RWPE2 (cell line): ENCODE measurements at places on chromosomes 16 and 17.
A peak's percentile ranks its signal among the peaks of the same experiment; 100 is the strongest.

GRCh38 chr17:79080349-79080748 is 5.7 kb downstream of the ENGASE start:
- DNase-seq = no peak

DNA sequence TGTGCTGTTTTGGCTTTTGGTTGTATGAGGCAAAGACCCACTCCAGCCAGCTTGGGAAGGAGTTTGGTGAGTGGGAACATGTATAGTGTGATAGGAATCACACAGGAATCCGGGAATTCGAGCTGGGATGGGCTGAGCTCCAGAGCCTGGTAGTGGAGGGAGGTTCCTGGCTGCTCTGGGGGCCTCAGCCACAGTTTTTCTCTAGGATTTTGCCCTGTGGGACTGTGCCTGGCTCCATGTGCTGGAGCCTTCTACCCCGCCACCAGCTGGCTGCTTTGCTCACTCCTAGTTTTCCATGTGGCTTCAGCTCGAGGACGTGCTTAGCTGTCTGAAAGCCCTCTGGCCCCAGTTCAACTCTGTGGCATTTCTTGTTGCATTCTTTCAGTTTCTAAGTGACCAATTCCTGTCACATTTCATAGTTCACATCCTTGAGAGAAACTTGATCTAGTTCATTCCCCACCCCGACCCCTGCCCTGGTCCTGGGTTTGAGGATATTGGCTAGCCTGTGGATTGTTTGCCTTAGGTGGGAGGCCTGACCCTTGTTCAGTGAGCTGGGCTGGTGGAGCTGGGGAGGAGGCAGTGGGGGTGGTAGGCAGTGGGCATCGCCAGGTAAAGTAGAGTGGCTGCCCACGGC is 5.0 kb downstream of the SEC14L1 start:
- DNase-seq = no peak

DNA sequence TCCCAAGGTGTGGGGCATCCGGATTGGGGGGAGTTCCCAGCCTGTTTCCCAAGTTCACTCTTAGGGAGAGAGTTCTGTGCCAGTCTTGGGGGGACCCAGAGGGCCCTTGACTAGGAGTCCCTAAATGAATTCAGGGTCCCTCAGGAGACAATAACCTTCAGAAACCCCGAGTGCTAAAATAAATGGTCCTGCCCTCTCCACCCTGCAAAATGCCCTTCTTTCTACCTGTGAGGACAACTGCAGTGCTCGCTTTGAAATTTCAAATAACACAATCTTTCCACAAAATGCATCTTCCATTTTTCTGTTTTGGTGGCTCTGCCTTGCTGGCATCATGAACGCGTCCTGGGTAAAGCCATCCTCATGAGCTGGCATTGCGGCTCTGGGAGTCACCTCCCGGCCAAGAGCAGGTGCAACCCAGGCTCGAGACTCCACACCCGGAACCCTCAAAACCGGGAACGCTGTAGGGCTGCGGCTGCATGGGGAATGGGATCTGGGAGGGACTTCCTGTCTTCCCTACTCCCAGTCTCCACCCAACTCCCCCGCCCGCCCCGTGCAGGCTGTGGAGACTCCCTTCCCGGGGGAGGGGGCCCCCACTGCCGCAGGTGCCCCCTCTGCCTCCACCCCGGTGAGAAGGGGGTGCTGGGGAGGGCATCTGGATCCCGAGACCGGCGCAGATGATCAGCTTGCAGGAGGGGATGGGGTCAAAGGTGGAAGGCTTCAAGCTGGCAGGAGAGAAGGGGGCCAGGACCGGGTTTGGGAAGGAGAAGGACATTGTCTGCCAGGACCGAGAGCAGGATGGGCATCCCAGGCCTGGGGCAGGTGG is at the start of gene ZNF205:
Gene ZNF205, plus strand, starts transcription at position 529 of the 823 bp plus-strand sequence. CDS start 845 bp downstream, outside the sequence.
- DNase-seq = no peak

GRCh38 chr17:60151355-60151754 is 1.6 kb downstream of the CA4 start:
- DNase-seq = no peak

DNA sequence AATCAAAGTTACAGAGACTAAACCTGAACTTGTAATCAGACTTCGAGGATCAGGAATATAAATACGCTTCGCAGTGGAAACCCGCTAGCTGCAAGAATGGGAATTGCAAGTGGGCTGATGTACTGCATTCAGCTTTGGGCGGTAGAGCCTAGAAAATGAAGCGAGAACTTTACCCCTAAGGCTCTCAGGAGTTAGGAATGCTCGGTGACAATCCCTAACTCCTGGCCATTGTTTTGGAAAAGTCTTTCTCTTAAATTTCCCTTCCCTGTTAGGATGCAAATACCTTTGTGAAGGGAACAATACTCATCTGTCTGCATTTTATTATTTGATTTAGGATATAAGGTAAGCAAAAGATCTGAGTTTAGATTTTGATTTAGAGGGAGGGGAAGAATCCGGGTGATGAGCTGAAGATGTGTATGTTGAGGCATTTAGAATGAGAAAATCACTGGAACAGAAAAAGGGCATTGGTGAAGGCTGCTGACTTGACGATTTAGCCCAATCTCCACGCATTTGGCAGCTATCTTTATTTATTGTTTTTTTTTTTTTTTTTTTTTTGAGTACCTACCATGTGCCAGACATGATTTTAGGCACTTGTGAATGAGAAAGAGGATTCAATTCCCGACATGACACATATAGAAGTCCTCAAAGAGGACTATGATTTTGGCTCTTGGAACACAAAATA is 2.2 kb upstream of the TOX3 start:
- DNase-seq = no peak

DNA sequence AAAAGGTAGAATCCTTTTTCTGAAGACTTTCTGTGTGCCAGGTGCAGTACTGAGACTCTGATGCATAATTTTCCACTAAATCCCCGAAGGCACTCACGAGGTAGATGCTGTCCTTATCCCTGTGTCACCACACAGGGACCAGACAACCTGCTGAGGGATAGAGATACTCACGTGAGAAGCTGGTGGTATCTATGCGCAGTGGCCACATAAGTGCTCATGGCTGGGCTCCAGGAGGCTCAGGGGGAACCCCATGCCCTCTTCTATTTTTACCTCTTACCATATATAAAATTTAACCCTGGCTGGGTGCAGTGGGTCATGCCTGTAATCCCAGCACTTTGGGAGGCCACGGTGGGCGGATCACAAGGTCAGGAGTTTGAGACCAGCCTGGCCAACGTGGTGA is 38.3 kb downstream of the NT5M start:
- no peak for DNase-seq

GRCh38 chr17:72719578-72720493 is 372.7 kb downstream of the SLC39A11 start:
- no peak for DNase-seq

GRCh38 chr17:72119077-72119872 is 1.5 kb upstream of the SOX9 start:
- DNase-seq = no peak

GRCh38 chr17:4498461-4499397 is at the start of gene SPNS2:
TSS of gene SPNS2 (plus strand) at chr17:4498881. CDS start at chr17:4499048, 167 bp downstream.
- DNase-seq = no peak

- DNase-seq = peak; percentile 65
Measured at GRCh38 chr16:31080035-31080629, 5.9 kb downstream of the ZNF646 start.

DNA sequence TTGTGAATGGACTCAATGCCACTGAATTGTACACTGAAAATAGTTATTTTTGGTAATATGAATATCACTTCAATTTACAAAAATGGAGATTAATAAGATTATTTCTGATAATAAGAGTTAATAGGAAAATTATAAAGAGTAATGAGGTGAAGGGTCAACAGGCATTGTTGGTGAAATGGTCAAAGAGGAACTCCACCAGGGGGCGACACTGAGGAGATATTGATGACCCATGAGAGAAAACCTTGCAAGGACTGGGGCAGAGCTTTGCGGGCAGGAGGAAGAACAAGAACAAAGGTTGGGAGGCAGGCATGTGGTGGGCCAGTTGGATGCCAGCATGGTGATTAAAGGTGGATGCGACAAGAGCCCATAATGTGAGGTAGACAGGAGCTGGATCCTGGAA is 74.0 kb upstream of the XYLT1 start:
- DNase-seq = no peak

DNA sequence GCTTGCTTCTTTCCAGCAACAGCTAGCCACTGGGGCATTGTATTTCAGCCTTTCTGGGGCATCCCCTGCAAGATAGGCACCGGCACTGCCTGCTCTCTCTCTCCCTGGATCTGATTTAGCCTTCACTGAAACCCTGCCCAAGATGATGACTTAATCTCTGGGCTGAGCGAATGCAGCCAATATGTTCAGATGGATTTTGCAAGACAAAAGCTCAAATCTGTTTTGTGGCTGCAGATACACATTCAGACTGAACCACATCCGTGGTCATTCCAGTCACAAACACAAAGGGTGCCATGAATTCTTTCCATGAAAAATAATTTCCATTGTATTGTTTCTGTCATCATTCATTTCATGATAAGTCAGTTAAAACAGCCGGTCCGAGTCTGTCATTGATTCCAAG is 24.2 kb downstream of the SOST start:
- no peak for DNase-seq

- DNase-seq = no peak
Measured at GRCh38 chr17:74161503-74161875, 42.0 kb upstream of the RPL38 start.

GRCh38 chr17:31917065-31917529 is 15.6 kb upstream of the UTP6 start:
- no peak for DNase-seq

GRCh38 chr17:45784741-45785479 is 790 bp downstream of the CRHR1 start:
- DNase-seq = no peak

GRCh38 chr17:80981062-80981902 is 10.4 kb upstream of the CHMP6 start:
- DNase-seq = no peak

DNA sequence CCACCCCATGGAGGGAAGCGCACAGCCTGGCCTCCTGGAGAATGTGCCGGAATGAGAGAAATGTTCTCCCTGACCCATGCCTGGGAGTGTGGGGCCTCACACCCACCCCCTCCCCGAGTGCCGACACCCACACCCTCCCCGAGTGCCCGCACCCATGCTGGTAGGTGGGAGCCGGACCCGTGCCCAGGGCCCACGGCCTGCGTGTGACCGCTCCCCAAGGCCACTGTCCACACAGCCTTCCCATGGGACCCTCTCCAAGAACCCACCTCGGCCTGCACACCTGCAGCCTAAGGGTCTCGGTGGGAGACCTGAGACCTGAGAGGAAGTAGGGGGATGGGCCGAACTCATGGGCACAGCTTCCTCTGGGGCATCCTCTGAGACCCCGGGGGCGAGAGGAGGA is 3.3 kb upstream of the PVALEF start:
- DNase-seq = no peak

GRCh38 chr17:44556166-44556831 is 985 bp upstream of the FZD2 start:
- DNase-seq = no peak

GRCh38 chr17:27609611-27610303 is 21.2 kb upstream of the LGALS9 start:
- DNase-seq = no peak

DNA sequence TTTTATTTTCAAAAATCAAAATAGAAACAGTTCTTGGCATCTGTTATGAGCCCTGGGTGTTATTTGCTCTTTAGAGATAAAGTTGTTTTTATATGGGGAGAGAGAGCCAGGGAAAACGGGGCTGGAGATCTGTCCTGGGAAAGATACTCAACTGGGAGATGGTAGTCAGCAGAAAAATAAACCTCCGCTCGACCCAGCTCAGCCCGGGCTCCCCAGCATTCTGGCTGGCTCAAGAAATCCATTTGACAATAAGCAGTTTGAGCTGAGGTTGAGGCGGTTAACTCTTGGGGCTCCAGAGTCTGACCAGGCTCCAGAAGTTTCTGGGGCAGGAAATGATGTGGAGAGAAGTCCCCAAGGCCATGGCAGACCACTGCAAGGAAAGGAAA is 151.9 kb downstream of the IRX5 start:
- no peak for DNase-seq

GRCh38 chr16:8375232-8375587 is 215.1 kb downstream of the TMEM114 start:
- DNase-seq = no peak

DNA sequence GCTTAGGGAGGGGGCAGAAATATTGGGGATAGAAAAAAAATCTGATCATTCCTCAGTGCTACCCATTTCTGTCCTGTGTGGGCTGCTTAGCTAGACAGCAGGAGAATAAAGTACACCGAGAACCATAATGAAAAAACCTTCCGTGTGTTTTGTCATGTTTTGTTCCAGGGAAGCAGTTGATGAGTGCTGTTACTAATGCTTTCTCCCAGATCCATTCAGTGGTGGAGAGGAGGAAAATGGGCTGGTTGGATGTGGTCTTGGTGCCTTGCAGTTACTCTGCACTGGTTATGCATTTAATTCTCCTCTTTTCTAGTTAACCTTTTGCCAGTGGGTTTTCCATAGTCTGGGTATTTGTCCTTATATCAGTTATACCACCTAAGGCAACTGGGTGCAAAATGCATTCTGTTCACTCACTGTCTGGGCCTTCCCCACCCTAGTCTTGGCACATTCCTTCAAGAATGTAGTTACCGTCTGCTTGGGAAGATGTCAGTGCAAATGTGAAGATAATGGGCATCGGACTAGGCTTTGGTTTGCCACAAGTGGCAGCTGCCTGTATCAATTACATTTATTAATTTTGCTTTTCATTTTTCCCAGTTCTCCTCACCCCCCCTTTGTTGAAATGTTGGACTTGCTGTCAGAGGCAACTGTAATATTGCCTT is 9.3 kb upstream of the TBKBP1 start:
- no peak for DNase-seq

DNA sequence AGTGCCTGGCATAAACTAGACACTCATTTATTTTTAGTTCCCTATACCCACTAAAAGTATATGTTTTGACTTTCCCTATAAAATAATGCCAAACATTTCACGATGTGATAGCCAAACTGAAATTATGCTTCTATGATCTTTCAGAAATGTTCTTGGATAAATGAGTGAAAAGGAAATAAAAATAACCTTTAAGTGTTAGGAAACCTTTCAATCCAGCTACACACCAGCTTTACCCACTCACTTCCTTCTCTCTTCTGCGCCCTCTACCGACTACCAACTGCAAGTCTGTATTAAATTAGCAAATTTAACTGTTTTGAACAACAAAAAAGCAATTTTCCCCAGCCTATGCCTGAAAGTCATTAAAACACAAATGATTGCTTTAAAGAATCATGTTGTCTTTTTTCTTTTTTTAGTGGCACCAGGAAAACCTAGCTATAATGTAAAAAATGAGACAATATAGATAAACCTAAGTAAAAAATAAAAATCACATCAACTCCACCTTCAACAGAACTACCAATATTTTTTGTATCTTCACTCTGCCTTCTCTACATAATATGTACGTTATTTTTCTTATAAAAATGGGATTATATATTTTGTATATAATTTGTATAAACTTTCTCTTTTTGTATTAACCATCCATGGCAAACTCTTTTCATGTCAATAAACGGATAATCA is 13.2 kb upstream of the TMEM100 start:
- DNase-seq = no peak
